ENCODE measurements at places on chromosomes 5 and 9.

GRCh38 chr5:139460455-139460854 is 2.1 kb downstream of the ECSCR start:
- DNase-seq = no peak

- DNase-seq = peak; percentile 87
Measured at GRCh38 chr5:163503106-163504078, 2.0 kb upstream of the MAT2B start.

DNA sequence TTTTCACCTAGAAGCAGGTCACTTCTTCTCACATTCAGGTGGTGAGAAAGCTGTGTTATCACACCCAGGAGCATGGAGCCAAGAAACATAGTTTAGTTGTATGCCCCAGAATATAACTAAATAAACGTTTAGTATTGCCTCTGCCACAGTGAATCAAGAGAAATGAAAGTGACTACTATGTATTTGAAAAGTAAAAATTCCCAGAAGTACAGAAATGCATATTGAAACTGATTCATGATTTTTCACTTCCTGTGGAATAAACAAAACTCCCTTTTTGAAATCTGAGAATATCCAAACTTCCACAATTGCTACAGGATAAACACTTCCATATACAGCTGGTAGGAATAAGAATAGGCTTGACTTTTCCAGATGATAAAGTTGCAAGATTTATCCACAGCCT is 15.3 kb upstream of the NINJ1 start:
- DNase-seq = peak; percentile 23

GRCh38 chr9:120303519-120303918 is 276.4 kb downstream of the CDK5RAP2 start:
- no peak for DNase-seq

- no peak for DNase-seq
Measured at GRCh38 chr5:50889790-50890189, 223.4 kb downstream of the PARP8 start.

DNA sequence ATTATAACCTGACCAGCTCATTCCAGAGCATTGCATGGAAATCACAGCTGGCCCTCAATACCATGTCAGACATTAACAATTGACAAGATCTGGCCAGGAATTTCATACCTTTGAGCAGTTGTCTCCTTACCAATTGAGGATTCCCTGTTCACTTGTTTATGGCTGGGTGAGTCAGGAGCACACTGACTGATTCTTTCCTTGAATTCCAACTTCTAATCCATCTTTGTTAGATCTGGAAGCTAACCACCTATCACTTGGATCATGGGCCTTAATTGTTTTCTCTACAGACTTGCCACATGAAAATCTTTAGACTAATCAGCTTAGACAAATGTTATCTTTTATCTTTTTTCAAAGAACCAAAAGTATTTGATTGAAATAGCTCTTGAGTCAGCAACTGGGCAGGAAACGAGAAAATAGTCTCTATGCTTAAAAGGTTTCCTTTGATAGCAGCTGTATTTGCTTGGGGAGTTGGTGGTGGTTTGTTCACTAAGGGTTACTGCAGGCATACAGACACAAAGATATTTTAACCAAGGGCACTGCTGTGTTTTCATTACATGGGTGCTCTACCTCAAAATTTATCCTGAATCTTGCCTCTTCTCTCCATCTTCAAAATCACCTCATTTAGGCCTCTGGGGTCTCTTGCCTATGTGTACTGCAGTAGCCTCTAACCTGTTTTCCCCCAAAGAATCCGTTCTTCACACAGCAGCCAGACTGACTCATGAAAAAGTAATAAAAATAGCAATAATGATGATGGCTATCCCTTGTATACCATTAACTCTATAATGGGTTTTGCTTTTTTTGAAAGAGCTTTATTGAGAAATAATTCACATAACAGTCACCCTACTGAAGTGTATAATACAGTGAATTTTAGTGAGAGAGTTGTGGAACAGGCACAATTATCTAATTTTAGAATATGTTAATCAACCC is 197.0 kb upstream of the NMUR2 start:
- DNase-seq = no peak

GRCh38 chr5:54705994-54706653 is 188.6 kb downstream of the SNX18 start:
- DNase-seq = no peak

- no peak for DNase-seq
Measured at GRCh38 chr9:116423149-116423548, 264.0 kb upstream of the TRIM32 start.

- peak; percentile 84 for DNase-seq
Measured at GRCh38 chr5:98483301-98483685, 290.2 kb upstream of the RGMB start.

- DNase-seq = peak; percentile 83
Measured at GRCh38 chr5:81268521-81269196, 32.7 kb upstream of the ZCCHC9 start.

DNA sequence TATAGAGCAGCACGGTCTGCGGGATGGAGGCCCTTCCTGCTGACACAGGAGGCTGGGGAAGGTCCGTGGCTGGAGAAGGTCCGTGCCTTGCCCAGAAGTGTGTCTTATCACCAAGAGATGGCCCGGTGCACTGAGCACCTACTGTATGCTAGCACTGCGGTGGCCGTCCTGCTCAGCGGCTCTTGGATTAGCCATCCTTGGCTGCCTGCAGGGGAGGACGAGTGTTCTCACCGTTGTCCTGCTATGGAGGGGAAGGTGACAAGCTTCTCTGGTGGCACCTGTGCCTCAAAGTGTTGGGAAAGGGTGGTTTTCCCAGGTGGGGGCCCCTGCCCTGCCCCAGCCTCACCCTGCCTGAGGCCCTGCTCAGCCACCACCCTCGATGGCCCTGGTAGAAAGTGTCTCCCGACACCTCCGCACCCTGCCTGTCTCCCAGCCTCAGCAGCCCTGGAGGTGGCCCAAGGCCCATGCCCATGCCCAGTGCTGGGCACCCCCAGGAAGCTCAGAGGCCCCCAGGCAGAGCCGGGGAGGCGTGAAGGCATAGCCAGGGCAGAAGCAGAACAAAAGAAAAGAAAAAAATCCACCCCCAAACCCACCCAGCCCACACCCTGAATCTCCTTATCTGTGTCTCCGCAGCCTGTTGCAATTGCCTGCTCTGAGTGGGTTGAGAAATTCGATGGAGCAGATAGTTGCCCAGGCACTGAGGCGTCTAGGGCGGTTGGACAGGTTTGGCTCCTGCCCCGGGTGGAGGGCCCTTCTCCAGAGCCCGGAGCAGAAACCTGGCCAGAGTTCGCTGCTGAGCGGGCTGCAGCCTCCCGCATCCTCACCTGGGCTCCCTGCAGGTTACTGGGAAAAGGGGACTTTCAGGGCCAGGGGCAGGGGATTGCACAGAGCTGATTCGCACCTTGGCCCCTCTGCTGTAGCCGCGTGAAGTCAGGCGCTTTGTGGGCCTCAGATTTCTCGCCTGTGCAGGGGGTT is 30.5 kb downstream of the RXRA start:
- DNase-seq = no peak

DNA sequence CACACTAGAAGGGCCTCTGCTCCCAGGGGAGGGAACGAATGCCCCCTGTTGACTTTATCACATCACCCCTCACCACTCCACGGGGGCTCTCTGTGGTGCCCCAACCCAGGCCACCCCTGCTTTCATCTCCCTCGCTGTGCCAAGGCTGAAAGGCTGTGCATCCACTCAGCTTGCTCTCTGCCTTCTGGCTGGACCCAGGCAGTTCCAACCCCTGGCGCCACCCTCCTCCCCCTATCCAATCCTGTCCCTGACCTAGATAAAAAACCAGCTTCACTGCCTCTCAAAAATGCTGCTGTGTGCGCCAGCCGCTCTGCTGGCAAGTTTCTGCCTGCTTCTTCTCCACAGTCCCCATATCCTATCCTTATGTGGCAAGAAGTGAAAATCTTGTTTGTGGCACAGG is 22.4 kb upstream of the CORO2A start:
- no peak for DNase-seq

DNA sequence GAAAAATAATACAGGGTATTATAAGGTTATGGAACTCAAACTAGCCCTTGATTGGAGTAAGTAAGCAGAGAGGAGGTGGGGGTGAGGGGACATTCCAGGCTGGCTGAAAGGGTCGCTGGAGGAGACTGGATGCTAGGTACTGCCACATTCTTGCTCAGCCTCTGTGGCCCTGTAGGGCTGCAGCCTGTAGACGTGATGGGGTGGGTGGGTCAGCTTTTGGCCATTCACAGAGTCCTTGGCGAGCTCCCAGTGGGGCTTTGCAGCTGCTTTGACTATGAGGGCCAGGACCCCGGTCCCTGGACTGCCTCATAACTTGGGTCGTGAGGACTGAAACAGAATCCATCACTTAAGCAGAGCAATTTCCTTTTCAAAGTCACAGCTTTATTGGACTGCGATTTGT is 4.2 kb upstream of the GDNF start:
- DNase-seq = no peak

DNA sequence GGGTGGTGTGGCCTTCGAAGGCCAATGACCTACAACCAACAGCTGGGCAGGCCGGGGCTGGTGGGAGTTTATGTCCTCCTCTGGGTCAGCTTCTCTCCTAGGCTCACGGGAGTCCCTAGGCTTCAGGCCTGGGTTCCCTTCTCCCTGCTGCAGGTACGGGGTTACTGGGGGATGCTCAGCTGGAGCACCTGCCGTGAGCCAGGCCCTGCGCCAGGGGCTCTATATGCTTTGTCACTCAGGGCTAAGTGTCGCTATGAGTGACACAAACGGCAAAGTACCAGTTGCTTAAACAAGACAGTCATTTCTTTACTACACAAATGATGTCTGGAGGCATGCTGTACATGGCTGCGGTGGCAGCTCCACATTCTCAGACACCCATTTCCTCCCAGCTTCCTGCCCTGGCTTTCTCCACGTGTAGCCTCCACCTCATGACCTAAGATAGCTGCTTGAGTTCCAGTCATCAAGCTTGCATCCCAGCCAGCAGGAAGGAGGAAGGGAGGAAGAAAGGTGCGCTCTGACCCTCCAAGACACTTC is 22.5 kb upstream of the NINJ1 start:
- no peak for DNase-seq

DNA sequence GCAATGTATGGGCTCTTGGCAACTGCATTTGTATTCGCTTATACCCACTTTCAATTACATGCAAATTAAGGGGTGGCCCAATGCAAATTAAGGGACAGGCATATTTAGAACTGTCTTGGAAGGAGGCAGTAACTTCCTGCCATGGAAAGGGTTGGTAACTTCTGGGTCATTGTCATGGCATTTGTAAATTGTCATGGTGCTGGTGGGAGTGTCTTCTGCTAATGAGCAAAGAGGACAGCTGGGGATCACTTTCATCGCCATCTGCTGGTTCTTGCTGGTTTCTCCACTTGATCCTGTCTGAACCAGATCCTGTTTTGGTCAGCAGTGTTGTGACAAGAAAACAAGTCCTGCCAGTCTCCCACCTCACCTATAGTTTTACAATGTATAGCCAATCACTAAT is 23.3 kb upstream of the UGT3A2 start:
- peak; percentile 10 for DNase-seq

GRCh38 chr9:3888497-3888858 is 362.7 kb upstream of the RFX3 start:
- no peak for DNase-seq

- no peak for DNase-seq
Measured at GRCh38 chr9:82255481-82256176, 267.1 kb downstream of the SPATA31D1 start.

Data from adipocyte (in vitro differentiated cells).